Dermis microvascular lymphatic vessel endothelial cell (primary cell): ENCODE measurements at places on chromosomes 2 and 18. TPM values are rescaled to one million over a fixed set of nuclear protein-coding genes. Genes with fewer than 3 reads are reported as not detected.

DNA sequence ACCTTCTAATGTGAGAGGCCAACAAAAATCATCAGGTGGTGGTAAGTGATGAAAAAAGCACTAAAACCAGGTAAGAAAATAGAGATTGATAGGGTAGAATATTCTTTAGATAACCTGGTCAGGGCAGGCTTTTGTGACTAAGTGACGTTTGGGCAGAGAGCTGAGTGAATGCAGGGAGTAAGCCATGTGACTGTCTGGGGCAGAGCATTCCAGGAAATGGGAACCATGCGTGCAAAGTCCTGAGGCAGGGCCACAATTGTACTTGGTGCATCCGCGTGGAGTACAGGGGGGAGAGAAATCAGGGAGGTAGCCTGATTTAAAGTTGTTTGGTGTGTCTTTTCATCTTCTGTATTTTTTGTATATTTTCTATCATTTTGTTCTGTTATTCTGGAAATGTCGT lies 102.5 kb downstream of the LYPD6B start:
- DNase-seq = no peak

- DNase-seq = no peak
Measured at GRCh38 chr18:54926593-54927325, 32.5 kb downstream of the CCDC68 start.

- peak; percentile 3 for DNase-seq
Measured at GRCh38 chr2:69077252-69077950, 64.4 kb downstream of the ANTXR1 start.

GRCh38 chr2:149562324-149562723 lies 25.3 kb downstream of the MMADHC start:
- no peak for DNase-seq

GRCh38 chr2:47741101-47741500 lies 41.8 kb upstream of the MSH6 start:
- no peak for DNase-seq

DNA sequence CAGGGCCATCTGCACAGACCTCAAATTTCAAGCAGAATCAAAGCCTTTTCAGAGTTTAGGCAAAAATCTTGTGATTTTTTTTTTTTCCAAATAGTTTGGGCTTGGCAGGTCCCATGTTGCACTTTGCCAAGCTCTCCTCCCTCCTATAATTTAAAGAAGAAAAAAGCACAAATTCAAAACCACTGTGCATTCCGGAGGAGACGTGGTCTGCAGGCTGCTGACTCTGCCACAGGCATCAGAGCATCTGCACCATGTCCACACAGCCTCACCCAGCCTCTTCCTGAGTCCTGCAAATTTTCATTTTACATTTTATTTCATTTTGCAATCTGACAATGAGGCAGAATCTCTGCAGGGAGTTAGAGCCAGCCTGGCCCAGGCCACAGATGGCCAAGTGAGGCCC lies 15.7 kb upstream of the GPC1 start:
- no peak for DNase-seq

DNA sequence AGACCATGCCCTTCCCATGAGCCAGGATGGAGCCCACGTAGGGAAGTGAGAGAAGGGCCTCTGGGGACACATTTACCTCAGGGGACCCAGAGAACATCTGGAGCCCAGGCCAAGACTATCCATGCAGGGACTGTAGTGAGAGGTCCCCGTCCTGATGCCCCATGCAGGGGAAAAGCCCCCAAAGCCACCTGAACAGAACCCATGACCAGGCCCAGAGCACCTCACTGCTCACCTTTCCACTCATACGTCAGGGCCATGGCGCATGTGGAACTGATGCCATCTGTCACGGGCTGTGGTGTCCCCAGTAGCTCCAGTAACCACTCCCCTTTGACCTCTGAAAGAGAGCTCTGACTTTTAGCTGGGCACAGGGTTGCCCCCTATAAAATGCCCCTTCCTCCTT lies 106.5 kb upstream of the TEX51 start:
- DNase-seq = no peak

Gene PJVK
- 0.39 and 0.51 TPM in 2 replicates for total RNA-seq
